ENCODE measurements at places on chromosomes 11 and 22.

GRCh38 chr11:2950825-2951224 lies 21.6 kb upstream of the PHLDA2 start:
- no peak for DNase-seq

GRCh38 chr11:12864316-12865156 lies 144.6 kb upstream of the RASSF10 start:
- no peak for DNase-seq

GRCh38 chr11:28759311-28759710 lies 651.1 kb downstream of the METTL15 start:
- no peak for DNase-seq

DNA sequence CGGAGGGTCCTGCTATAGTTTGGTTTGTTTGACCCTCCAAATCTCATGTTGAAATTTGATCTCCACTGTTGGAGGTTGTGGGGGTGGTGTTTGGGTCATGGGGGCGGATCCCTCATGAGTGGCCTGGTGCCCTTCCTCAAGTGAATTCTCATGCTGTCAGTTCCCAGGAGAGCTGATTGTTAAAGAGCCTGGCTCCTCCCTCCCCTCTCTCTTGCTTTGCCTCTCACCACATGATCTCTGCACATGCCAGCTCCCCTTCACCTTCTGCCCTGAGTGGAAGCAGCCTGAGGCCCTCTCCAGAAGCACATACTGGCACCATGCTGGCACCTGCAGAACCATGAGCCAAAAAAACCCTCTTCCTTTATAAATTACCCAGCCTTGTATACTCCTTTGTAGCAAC lies 7.1 kb downstream of the TSPAN18 start:
- no peak for DNase-seq

DNA sequence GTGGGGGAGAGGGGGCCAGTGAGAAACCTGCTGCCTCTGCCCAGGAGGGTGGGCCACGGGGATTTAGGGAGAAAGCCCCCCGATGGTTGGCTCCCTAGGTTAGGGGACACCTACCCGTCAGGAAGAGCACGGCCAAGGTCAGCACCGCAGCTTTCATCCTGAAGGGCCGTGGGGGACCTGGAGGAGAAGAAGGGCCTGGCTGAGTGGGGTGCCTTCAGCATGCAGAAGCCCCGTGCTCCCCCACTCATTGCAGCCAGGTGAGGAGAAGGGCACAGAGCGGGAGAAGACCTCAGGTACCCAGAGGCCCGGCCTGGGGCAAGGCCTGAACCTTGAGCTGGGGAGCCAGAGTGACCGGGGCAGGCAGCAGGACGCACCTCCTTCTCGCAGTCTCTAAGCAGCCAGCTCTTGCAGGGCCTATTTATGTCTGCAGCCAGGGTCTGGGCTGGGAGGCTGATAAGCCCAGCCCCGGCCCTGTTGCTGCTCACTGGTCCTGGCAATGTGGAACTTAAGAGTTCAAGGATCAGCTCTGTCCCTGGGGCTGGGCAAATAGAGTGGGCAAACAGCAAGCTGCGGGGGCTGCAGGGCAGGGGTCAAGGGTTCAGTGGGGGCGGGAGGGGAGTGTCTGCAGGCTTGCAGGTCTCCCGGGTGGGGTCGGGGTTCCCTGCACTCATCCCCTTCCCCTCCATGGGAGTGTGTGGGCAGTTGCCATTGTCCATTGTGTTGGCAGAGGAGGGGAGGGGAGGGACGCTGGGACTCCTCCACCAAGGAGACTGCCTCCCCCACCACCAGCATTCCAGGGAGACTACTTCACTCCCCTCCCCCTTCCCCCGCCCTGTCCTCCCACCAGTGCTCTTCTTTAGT lies at the start of gene APOA1:
Gene APOA1, minus strand, starts transcription at position 392 of the 861 bp plus-strand sequence. Its CDS starts 235 bp downstream, at position 157.
- DNase-seq = no peak

- no peak for DNase-seq
These were observed 32.4 kb upstream of the SORL1-AS1 start for GRCh38 chr11:121485216-121485615.

DNA sequence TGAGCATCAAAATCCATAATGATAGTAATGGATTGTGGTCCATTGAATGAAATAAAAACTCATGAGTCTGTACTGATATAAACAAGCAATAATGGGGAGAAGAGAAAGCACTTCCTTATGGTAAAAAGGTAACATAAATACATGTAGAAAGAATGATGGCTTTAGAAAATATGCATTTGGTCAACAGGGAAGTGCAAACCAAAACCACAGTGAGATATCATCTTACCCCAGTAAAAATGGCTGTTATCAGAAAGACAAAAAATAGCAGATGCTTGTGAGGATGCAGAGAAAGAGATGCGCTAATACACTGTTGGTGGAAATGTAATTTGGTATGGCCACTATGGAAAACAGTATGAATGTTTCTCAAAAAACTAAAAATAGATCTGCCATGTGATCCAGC lies 6.9 kb upstream of the MMP20 start:
- DNase-seq = no peak

- no peak for DNase-seq
These were observed 30.8 kb downstream of the BLID start for GRCh38 chr11:122085264-122085663.

GRCh38 chr11:9259981-9260837 lies 4.9 kb downstream of the DENND5A start:
- no peak for DNase-seq

- no peak for DNase-seq
These were observed 27.7 kb upstream of the OPCML start for GRCh38 chr11:133559833-133560471.

DNA sequence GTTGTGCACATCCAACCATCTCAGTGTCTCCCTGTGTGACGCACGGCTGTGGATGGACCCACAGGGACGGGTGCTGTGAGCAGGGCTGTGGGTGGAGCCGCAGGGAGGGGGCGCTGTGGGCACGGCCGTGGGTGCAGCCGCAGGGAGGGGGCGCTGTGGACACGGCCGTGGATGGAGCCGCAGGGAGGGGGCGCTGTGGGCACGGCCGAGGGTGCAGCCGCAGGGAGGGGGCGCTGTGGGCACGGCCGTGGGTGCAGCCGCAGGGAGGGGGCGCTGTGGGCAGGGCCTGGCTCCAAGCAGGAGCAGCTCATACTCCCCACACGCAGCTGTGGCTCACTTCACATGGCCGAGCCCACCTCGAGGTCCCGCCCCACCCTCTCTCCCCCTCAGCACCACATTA lies 6.0 kb upstream of the MAPK11 start:
- DNase-seq = peak; percentile 41

DNA sequence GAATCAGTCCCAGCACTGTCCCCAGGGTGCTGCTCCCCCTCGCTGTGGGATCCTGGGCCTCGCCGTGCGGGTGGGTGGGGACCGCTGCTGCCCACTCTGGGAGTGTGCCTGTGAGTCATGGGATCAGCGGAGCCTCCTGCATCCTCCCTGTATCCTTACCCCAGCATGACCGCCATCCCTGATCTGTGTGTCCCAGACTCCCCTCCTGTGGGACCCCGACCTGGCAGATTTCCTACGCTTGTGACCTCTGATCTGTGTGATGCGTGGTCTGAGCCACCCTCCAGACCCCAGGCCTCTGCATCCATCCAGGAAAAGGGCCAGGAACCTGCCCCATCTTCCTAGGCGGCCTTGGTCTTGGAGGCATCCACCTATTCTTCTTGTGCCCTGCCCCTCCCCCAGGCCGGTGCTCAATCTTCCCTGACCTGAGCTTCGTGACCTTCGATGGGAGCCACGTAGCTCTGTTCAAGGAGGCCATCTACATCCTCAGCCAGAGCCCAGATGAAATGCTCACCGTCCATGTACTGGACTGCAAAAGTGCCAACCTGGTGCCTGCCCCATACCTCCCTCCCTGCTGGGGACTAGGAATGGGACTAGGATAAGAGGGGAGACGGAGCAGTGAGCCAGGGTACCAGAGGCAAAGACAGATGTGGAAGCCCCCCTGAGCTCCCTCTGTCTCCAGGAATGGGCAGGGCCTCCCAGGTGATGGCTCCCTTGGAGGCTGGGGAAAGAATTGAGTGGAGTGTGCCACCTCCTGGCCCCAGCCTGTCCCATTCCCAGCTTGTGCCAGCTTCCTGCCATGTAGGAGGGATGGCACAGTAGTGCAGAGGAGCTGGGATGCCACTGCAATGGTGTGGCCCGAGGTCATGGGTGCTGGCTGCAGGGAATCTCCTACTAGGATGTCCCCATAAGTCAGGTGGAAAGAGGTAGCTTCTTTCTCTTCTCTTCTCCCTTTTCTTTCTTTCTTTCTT lies 65.4 kb downstream of the OTOG start:
- no peak for DNase-seq

DNA sequence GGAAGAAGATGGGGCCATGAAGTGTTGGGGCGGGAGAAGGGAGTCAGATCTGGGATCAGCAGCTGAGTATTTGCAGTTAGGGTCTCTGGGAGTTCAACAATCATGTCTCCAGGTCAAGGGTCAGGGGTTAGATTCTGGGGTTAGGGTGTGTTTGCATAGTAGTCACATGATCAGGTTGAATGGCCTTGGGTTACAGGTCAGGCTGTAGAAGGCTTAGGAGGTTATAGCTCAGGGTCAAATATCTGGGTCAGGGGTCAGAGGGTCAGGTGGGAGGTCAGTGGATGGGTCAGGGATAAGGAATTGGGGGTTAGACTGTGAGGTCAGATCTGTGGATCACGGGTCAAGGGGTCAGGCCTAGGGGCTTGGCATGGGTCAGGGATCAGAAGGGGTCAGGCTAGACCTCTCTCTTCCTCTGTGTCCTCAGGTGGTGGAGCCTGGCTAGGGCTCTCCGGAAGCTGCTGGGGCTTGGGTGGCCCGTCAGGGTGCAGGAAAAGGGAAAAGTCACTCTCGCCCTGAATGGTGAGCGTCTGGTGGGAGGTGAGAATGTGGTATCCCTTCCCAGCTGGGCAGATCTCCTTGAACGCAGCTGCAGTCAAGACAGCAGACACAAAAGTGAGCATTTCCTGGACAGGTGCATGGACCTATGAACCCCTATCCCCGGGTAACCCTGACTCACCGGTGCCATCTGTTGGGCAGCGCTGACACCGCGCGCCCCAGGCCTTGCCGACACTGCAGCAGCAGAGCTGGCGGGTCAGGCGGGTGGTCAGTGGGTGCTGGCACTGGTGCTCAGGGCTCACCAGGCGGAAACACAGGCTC lies 6.4 kb downstream of the LTBP3 start:
- peak; percentile 46 for DNase-seq

DNA sequence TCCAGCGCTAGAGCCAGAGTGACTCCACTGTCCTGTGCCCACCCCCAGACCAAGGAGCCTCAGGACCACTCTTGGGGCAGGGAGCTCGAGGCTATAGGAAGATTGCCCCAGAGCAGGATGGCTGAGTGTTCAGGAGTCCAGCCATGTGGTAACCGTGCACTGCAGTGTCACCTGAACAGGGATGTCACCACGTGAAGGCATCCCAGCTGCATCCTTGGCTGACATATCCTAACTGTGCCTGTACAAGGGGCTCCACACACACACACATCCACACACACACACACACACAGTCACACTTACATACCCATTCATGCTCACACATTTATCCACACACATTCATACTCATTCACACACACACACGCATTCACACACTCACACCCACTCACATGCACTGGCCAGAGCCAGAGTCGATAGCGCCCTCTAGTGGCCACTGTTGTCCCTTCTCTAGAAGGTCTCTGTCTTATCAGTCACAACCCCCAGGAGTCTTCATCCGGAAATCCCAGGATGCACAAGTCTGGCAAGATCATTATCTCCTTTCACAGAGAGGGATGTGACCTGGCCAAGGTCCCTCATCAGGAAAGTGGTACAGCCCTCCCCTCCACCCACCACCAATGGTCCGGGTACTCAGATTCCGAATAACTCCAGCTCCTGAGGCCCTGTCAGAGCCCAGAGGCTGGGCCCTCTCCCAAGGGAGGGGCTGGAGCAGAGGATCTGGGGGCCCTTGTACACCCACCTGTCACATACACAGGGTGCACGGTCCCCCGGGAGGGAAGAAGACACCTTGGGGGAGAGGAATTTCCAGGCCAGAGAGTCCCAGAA lies 55.1 kb downstream of the IGLL5 start:
- DNase-seq = peak; percentile 100

DNA sequence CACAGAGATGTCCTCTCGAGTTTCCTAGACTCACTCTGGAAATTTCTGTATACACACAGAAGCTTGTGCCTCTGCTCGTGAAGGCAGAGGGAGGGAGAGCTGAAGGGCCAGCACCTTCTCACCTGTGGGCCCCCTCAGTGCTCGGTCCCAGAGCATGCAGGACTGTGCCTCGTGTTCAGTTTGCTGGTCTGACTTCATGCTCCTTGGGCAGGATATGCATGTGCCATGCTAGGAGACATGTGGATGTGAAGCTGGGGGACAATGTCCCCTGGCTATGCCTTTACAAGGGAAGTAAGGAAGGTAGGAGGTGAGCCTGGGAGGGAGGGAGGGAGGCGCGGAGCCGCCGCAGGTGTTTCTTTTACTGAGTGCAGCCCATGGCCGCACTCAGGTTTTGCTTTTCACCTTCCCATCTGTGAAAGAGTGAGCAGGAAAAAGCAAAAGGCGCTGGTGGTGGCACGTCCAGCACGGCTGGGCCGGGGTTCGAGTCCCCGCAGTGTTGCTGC lies 22.6 kb downstream of the NEAT1 start:
- DNase-seq = no peak

DNA sequence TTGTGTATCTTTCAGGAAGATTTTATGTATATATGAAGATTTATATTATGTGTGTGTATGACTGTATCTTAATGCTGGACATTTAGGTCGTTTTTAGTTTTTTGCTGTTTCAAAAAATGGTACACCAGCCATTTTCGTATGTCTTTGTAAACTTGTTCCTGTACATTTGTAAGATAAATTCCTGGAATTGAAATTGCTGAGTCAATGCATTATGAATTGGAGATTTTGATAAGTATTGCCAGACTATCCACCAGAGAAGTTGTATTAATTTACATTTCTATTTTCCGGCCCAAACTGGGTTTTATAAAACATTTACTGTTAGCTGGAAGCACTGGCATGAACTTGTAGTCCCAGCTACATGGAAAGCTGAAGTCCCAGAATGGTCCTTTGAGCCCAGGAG lies 24.6 kb downstream of the MRPL48 start:
- DNase-seq = no peak

- no peak for DNase-seq
These were observed 56.9 kb upstream of the CCDC89 start for GRCh38 chr11:85742873-85743275.

- no peak for DNase-seq
These were observed 940 bp upstream of the TNKS1BP1 start for GRCh38 chr11:57325735-57326048.

DNA sequence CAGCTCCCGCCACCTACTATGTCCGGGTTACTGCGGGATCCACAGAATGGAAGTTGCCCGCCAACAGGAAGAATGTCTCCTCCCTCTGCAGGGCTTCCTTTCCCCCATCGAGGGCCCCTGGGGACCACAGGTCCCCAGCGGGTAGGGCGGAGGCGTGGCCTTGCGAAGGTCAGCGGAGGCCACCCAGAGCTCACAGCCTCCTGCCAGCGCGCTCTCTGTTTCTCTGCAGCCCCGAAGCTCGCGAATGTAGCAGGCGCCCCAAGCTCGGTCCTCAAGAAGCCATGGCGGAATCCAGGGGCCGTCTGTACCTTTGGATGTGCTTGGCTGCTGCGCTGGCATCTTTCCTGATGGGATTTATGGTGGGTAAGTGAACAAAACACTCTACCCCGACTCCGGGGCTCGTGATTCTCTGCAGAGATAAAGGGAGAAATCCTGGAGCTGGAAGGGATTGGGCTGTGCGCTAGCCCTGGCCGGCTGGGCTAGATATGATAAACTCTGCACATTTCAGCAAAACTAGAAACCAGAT lies at the start of gene NAALAD2:
Gene NAALAD2, plus strand, starts transcription at position 186 of the 526 bp plus-strand sequence. Its CDS starts 96 bp downstream, at position 282.
- peak; percentile 8 for DNase-seq
